ENCODE measurements at places on chromosomes 12 and 14.

DNA sequence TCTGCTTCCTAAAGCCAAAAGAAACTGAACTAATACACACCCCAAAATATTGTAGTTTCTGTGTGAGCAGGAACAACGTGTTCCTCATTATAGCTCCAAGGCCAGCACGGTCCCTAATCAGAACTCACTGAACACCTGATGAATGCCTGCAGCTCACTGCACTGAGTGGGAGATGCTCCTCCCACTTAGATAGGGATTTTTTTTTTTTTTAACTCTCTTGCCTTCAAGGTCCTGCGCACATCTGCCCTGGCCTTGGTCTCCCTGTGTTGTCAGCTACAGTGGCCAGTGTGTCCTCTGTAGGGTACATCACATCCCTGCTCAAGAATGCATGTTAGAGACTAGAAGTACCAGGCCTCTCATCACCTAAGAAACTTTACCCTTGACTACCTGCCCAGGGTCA is 44.3 kb upstream of the TMPO start:
- no peak for DNase-seq

GRCh38 chr12:130474599-130475269 is 137.0 kb downstream of the PIWIL1 start:
- DNase-seq, result no peak

DNA sequence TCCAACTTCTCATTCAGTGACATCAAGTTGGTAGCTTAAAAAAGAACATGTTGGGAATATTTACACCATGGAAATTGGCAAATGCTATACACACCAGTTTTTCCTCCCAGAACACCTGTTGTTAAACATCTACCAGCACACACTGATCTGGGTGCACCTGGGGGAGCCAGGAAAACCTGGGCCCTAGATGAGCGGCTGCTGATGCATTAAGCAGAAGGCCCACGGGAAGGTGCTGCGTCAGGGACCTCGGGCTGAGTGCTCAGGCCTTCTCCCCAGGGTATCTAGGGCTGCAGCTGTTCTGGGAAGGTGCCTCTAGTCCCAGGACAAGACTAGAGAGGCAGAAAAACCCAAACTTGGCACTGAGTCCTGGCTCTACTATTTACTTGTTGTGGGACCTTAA is 2.8 kb upstream of the NGB start:
- DNase-seq, result no peak

DNA sequence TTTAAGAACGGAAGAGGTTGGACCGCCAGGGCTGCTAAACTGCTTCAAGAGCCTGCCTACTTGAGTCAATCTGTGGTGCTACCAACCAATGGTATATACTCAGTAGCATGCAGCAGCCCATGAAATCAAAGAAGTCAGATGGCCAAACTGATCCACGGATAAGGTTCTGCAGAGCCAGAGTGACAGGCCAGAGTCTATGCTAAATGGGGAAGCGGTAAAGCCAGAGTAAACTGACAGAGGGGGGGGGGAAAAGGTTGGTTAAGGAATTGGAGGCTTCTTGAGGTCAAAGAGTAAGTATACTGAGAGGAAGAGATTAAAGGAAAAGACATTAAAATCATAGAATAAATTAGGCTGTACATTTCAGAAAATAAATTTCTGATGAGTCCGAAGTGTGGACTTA is 15.4 kb upstream of the SLC6A13 start:
- no peak for DNase-seq

DNA sequence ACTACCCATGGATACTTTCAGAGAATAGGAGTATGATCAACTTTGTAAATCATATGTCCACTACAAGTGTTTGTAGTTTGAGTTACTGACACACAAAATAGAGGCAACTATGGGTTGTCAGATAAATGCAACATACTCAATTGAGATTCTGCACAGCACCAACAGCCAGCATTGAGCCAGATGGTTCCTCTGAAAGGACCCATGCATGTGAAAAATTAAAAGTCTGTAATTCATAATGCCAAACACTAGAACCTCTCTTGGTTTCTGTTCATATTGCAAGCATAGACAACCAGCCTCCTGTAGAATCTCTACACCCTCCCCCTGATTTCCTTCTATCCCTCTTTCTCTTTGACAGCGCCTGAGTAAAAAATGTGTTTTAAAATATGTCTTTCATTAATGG is 831.0 kb downstream of the C12orf50 start:
- no peak for DNase-seq

GRCh38 chr12:92035477-92035876 is 110.2 kb downstream of the BTG1 start:
- no peak for DNase-seq

GRCh38 chr14:94581127-94581999 is at the start of gene SERPINA5:
Gene SERPINA5, plus strand, starts transcription at chr14:94581426. Its CDS starts 5,937 bp downstream, at chr14:94587363.
- DNase-seq, result peak; percentile 3

GRCh38 chr12:49894751-49895148 is 8.9 kb downstream of the FAIM2 start:
- DNase-seq, result no peak

DNA sequence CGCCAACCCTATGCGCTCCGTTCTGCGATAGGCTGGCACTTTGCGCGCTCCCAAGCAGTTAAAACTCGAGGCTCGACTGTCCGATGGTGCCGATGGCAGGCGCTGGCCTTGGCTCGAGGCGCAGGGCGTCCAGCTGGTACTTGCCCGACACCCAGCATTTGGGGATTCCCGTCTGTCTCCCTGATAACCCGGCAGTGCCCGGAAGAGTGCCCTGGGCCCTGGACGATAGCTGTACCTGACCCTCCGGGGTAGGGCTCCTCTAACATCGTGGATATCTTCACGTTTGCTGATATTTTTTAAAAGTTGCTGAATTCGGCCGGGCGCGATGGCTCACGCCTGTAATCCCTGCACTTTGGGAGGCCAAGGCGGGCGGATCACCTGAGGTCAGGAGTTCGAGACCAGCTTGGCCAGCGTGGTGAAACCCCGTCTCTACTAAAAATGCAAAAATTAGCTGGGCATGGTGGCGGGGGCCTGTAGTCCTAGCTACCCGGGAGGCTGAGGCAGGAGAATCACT is 908 bp upstream of the WIF1 start:
- no peak for DNase-seq

DNA sequence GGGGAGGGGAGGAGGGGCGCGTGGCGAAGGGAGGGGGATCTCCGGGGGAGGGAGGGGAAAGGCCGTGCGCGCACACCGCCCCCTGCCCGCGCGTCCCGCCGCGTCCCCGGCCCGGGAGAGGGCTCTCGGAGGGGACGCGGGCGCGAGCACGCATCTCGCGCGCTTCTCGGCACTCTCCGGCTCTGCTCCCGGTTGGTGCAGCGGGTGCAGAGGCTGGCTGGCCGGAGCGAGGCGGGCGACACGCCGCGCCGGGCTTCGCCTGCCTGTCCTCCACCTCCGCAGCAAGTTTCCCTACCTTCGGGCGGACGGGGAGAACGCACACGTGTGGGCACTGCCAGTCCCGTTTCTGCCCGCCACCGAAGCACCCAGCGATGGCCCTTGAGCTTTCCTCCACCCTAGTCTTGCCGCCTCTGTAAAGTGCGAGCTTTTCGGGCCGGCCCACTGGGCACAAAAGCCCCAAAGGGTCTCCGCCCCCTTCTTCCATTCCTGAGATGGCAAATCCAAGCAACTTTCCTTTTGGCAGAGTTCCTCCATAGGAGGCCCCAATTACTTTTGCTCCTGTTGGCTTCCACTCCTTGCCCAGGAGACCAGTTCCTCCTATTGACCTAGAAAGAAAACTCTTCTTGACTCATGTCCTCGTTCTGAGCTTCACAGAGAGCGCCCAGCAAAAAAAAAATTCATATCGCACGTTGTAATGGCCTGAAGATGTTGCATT is 363 bp upstream of the CSAD start:
- DNase-seq, result peak; percentile 88

- peak; percentile 68 for DNase-seq
Observed at GRCh38 chr14:69460093-69460701, 24.3 kb upstream of the PLEKHD1 start.

DNA sequence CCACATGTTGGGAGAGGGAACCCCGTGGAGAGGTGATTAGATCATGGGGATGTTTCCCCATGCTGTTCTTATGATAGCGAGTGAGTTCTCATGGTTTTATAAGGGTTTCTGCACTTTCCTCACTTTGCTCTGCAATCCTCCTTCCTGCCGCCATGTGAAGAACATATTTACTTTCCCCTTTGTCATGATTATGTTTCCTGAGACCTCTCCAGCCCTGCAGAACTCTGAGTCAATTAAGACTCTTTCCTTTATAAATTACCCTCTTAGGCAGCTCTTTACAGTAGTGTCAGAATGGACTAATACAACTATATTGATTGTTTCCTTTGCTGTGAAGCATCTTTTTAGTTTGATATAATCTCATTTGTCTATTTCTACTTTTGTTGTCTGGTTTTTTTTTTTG is 13.1 kb upstream of the RASSF9 start:
- DNase-seq, result no peak

- DNase-seq, result peak; percentile 25
Observed at GRCh38 chr12:13175499-13175898, 21.0 kb upstream of the EMP1 start.

DNA sequence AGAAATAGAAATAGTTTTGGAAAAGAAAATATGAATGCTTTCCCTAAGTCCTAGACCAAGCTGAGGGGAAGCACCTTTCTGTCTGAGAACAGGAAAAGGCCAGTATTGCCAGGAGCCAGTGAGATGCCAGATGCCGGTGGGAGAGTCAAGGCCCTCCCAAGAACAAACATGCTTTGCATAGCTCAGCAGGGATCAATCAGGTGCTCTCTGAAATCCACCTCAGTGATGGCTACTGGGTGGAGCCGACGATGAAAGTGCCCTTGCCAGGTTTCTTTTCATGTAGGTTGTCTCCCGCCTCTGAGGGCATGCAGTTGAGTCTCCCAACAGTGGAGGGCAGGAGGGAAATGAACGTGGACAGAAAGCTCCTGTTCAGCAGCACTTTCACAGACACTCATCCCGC is 28.3 kb downstream of the DEGS2 start:
- no peak for DNase-seq

Data from NB4 (cell line).